Aorta (tissue), 5 donors: ENCODE measurements at places on chromosomes 4 and X. TPM values are rescaled to one million over a fixed set of nuclear protein-coding genes. Genes with fewer than 3 reads are reported as not detected.

DNA sequence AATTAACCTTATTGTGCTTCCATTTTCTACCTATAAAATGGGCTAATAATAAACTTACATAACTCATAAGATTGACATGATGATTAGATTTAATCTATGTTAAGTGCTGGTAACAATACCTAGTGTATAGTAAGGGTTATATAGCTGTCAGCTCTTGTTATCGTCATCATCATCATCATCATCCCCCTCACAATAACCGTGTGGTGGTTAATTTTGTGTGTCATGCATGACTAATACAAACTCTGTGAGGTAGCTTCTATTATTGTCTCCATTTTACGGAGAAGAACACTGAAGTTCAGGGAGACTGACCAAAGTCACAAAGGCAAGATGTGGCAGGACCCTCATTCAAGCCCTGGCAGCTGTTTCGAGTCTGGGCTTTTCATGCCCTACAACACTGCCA, 211.3 kb downstream of the PALLD start:
- no peak overlapping the region for H3K27ac ChIP-seq
- DNase-seq = no peak
- no peaks in the 10 kb centered on the region for H3K27me3 ChIP-seq

DNA sequence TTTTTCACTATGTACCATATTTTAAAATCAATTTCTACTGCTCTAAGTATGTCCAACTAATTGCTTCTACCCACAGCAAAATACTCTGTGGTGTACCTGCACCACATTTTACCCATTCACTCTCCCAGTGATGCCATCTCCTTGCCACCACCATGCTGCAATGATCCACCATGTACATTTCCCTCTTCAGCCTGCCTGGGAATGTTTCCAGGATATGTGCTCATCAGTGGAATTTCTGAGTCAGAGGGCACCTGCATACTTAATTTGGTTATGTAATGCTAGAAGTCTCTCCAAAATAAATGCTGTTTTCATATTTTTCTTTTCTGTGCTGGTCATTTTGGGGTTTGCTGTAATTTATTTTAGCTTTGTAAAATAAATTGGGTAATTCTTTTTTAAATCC, 33.2 kb upstream of the OCIAD2 start:
- H3K4me3 ChIP-seq = no peak overlapping the region
- H3K4me1 ChIP-seq = no peaks in the 10 kb centered on the region
- DNase-seq = no peak
- H3K27ac ChIP-seq = no peak overlapping the region
- no peaks in the 10 kb centered on the region for H3K36me3 ChIP-seq

DNA sequence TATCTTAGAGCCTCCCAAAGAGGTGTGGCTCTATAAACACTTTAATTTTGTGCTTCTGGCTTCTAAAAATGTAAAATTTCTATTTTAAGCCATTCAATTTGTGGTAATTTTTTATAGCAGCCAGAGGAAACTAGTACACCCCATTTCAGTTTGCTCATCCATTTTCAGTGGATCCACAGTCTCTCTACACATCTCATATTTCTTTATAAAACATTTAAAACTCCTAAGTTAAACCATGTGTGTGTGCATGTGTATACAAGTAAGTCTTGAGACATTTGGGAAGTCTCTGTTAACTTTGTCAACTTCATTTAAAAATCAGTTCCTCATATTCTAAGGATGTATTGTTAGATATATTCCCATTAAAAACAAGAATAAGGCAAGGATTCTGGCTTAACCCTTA, 273.2 kb downstream of the IL15 start:
- H3K4me3 ChIP-seq = no peak overlapping the region
- no peaks in the 10 kb centered on the region for H3K4me1 ChIP-seq
- H3K36me3 ChIP-seq = no peaks in the 10 kb centered on the region
- DNase-seq = no peak

VCX gene
- total RNA-seq = not detected

GRCh38 chr4:76260571-76260970, 9.1 kb downstream of the FAM47E start:
- no peaks in the 10 kb centered on the region for H3K36me3 ChIP-seq
- DNase-seq = no peak
- H3K27me3 ChIP-seq = no peaks in the 10 kb centered on the region
- H3K27ac ChIP-seq = no peak overlapping the region
- no peak overlapping the region for H3K4me3 ChIP-seq

GRCh38 chr4:92270908-92271307, 32.9 kb upstream of the GRID2 start:
- no peak for DNase-seq
- H3K4me1 ChIP-seq = no peaks in the 10 kb centered on the region
- no peak overlapping the region for H3K4me3 ChIP-seq
- H3K27me3 ChIP-seq = no peaks in the 10 kb centered on the region
- H3K27ac ChIP-seq = no peak overlapping the region
- H3K36me3 ChIP-seq = no peaks in the 10 kb centered on the region

- H3K36me3 ChIP-seq = no peaks in the 10 kb centered on the region
- H3K27me3 ChIP-seq = no peaks in the 10 kb centered on the region
- no peak for DNase-seq
- no peaks in the 10 kb centered on the region for H3K4me1 ChIP-seq
- H3K4me3 ChIP-seq = no peak overlapping the region
Observed at GRCh38 chr4:187103351-187103750, 379.7 kb upstream of the FAT1 start.

- no peak overlapping the region for H3K27ac ChIP-seq
- no peaks in the 10 kb centered on the region for H3K27me3 ChIP-seq
- DNase-seq = no peak
- H3K36me3 ChIP-seq = no peaks in the 10 kb centered on the region
- H3K4me1 ChIP-seq = no peaks in the 10 kb centered on the region
Observed at GRCh38 chr4:176492646-176493302, 173.0 kb downstream of the SPCS3 start.
